ENCODE measurements at places on chromosomes 4 and X.

GRCh38 chr4:24763631-24764297 lies 31.6 kb upstream of the SOD3 start:
- no peak for DNase-seq

GRCh38 chr4:164770010-164770724 lies 16.2 kb downstream of the SMIM31 start:
- DNase-seq = no peak

DNA sequence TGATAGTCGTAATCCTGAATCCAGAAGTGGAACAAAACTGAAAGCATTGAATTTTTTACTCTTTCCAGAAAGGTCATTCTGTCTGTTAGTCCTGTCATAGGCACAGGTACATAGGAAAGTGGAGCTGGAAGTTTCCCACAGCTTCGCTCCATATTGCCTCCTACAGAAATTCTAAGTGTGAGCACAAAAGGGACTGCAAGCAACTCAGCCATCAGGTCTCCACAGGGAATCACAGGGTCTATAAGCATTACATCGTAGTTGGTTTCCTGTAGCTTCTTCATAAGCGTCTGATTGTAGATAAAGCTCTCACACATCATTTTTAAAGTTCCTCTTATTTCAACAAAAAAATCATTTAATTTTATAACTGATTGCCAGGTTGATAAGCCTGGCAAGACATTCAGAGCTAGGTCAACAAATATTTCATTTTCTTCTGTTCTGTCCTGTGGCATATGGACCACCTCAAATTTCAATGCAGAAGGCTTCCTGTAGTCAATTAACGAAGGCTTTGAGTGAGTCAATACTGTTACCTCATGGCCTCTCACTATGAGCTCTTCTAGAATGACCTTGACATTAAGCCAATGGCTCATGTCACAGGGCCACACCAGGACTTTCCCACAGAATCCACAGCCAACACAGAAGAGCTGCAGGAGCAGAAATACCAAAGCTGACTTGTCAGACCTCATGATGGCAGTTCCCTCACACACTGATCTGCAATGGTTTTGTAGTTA lies at the start of gene UGT2A3:
Gene UGT2A3 (minus strand): TSS at position 727 of the 728 bp plus-strand sequence. CDS start 44 bp downstream, at position 683.
- no peak for DNase-seq

- DNase-seq = no peak
Observed at GRCh38 chrX:70664726-70665125, 220.1 kb downstream of the DLG3 start.

- DNase-seq = no peak
Observed at GRCh38 chr4:59571805-59572430, 1628.2 kb upstream of the ADGRL3 start.

All from SJSA1 (cell line).